MM.1S (cell line): ENCODE measurements at places on chromosomes 1 and 21.

DNA sequence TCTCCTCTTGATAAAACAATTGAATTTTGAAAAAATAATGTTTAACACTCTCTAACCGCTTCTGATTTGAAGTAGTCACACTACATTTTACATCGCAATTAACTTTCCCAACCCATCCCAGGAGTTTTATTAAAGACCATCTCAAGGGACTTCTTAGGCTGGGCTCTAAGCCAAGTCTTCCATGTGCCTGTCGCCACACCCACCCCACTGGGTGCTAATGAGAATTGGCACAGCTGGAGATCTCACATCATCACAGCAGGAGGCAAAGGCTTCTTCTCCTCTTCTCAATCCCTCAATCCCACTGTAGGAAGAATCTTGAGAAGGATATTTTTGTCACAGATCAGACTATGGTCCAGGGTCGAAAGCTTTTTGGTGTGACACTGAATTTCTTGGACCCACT lies 328.9 kb downstream of the NUF2 start:
- no peak for DNase-seq

GRCh38 chr1:233240829-233241682 lies 54.5 kb downstream of the PCNX2 start:
- DNase-seq, result no peak

GRCh38 chr1:56507925-56508522 lies 71.3 kb downstream of the PLPP3 start:
- DNase-seq, result no peak

DNA sequence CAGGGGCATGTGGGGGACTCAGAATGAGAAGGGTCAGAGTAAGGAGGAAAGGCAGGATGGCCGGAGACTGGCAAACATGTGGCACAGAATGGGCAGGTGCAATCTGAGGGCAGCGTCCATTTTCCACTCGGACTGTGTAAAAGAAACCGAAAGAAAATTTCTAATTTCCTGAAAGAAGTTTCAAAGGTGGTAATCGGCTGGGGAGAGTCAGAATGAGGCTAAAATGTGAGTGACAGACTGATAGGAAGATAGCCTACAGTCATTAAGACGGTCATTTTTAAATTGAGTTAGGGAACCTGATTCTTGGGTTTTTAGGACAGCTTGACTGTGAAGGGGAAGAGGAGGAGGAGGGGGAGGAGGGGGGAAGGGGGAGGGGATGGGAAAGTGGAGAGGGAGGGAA lies 23.6 kb downstream of the COA6 start:
- peak; percentile 80 for DNase-seq

DNA sequence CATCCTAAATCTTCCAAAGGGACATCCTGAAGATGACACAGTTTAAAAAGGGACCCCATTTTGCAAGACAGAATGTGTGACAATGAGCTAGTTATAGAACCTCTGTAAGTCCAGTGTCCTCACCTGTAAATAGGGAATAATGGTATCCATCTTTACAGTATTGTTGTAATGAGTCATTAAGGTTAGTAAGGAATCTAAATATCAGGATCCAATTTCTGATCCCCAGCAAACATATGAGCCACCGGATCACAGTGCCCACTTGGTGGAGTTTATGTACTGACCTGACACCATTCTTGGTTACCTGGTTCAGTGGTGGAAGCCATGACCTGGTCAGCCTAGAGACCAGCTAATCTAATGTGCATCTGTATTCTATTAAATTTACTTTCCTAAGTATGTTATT lies 47.9 kb upstream of the TSPAN2 start:
- no peak for DNase-seq

DNA sequence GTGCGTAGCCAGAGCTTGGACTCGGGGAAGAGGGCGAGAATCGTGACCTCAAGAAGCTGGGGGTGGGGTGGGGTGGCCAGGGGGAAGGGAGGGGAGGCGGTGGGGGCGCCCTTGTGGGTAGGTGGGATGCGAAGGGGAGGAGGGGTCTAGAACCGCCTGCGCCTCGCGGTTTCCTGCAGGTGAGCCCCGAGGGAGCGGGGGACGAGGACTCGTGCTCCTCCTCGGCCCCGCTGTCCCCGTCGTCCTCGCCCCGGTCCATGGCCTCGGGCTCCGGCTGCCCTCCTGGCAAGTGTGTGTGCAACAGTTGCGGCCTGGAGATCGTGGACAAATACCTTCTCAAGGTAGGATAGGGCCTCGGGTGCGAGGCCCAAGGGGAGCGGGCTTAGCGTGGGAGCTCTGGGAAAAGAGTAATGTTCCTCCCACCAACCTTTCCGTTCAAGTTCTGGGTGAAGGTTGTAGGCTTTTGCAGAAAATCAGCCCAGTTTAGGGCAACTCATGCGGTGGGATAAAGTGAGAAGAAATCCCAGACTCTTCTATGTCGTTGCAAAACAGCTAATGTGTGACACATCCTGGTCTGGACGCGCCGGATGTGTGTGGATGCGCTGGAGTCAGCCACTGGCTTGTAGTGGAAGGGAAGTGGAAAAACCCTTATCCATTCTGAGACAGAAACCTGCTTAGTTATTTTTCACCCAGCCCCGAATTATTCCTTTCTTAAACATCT lies 2.9 kb downstream of the LHX8 start:
- DNase-seq, result no peak

DNA sequence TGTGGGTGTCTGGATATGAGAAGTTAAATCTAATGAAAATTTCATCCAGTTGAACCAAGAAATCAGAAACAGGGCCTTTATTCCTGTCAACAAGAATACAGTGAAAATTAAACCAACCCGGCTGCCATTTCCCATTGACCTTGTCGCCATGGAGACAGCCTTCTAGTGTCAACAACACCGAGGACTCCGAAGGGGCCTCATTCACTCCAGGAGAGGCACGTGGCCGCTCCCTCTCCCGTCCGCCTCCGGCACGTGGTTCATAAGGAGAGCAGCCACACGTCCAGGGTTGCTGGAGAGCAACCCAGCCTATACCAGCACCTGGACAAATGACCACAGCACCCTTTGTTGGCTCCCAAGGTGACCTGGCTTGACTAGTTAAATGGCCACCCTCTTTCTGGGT lies 120.3 kb upstream of the VAMP3 start:
- no peak for DNase-seq

GRCh38 chr21:14675774-14676530 lies 129.8 kb upstream of the SAMSN1 start:
- peak; percentile 91 for DNase-seq

GRCh38 chr1:161382214-161383019 lies 14.7 kb upstream of the CFAP126 start:
- DNase-seq, result peak; percentile 74

DNA sequence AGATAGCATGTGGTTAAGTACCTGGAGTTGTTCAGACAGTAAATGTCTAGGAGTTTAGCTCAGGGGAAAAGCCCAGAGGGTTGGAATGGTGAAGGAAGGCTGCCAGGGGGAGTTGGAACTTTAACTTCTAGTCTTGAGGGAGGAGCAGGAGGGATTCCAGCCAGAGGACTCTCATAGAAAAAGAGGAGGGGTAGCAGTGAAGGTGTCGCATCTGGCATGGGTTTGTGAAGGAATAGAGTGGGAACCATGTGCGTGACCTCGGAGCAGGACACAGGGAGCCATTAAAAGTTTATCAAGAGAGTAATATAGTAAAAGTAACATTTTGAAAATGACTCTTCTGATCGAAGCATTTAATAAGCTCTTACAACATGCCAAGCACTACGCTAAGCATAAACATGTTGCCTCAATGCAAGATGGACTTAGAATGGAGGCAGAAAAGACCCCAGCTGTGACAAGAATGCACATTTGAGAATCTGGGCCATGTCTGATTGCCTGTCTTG lies 632.4 kb upstream of the CAMK1G start:
- DNase-seq, result no peak

GRCh38 chr21:34790341-34790740 lies 121.5 kb downstream of the CLIC6 start:
- no peak for DNase-seq

GRCh38 chr1:248897412-248898337 lies 8.4 kb upstream of the PGBD2 start:
- no peak for DNase-seq

DNA sequence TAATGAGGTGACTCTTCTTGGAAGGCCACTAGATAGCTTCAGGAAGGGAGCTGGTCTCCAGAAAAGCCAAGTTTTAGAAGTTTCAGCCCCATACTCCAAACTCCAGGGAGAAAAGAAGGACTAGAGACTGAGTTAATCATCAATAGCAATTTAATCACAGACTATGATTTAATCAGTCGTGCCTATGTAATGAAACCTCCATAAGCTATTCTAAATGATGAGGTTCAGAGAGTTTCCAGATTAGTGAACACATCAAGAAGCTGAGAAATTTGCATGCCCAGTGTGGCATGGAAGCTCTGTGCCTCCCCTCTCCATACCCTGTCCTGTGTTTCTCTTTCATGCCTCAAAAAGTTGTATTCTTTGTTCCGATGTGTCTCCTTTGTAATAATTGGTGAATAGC lies 49.2 kb upstream of the CCDC190 start:
- no peak for DNase-seq

- DNase-seq, result no peak
These were observed 37.1 kb upstream of the CLSTN1 start for GRCh38 chr1:9860887-9861286.

- no peak for DNase-seq
These were observed 28.9 kb downstream of the CNST start for GRCh38 chr1:246595146-246595545.

DNA sequence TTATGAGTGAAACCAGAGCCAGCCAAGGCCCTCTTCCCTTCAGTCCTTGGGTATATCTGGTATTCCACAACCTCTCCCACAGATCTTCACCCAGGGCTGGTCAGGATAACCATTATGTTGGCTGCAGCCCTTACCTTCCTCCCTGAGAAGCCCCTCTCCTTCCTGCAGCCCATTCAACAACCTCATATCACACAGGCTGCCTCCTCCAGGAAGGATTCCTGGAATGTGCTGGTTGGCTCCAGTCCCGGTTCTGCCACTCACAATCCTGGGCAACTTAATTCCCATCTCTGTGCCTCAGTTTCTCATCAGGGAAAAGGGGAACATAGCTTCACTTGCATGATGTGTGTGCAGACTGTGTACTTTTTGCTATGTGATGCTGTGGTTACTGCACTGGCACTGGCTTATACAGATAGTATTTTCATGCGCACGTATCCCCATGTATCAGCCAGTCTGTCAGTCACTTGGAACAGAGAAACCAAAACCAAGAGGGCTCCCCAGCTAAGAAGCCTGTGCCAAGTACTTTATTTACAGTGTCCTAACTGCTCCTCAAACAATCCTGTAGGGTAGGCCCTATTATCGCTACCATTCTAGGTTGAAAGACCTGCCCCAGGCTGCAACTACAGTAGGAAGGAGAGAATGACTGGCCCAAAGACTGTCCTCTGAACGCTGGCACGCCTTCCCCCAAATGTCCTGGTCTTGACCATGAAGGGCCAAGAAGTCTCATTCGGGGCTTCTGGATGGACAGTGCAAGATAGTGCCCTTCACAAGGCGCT lies 39.9 kb upstream of the PPP1R15B start:
- DNase-seq, result no peak

DNA sequence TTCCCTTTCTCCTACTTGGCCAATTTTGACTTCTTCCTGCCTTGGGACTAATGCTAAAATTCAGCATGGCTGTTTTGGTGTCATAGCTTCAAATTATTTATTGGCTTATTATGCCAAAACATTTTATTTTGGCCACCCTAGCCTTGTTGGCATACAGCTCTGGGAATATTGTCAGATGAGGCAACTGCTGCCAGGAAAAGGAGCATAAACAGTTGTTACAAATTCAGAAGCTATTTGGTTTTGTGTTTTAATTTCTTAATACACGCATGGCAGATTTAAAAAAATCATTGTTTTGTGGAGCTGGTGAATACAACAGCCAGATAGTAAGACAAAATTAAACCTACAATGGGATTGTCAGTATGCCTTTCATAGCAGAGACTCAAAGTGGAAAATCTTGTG lies 66.8 kb upstream of the BCL10 start:
- DNase-seq, result no peak

GRCh38 chr1:221494670-221495069 lies 247.2 kb downstream of the DUSP10 start:
- no peak for DNase-seq

- DNase-seq, result no peak
These were observed 393.8 kb downstream of the HHAT start for GRCh38 chr1:210722410-210723081.

DNA sequence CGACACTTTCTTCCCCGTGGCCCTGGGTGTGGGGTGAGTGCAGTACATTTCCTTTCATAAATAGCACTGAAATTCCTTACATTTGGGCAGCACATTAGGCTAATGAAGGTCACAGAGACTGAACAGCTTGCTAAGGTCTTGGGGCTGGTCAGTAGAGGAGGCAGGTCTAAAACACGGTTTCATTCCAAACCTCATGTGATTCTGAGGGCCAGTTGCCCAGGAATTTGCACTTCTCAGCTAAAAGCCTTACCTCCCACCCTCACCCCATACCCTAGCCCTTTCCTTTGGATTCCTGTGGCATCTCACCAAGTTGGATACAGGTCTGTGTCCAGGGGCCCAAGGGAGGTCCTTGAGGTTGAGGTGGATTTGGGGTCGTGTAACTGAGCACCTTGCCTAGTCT lies 147.8 kb upstream of the CD34 start:
- DNase-seq, result no peak

DNA sequence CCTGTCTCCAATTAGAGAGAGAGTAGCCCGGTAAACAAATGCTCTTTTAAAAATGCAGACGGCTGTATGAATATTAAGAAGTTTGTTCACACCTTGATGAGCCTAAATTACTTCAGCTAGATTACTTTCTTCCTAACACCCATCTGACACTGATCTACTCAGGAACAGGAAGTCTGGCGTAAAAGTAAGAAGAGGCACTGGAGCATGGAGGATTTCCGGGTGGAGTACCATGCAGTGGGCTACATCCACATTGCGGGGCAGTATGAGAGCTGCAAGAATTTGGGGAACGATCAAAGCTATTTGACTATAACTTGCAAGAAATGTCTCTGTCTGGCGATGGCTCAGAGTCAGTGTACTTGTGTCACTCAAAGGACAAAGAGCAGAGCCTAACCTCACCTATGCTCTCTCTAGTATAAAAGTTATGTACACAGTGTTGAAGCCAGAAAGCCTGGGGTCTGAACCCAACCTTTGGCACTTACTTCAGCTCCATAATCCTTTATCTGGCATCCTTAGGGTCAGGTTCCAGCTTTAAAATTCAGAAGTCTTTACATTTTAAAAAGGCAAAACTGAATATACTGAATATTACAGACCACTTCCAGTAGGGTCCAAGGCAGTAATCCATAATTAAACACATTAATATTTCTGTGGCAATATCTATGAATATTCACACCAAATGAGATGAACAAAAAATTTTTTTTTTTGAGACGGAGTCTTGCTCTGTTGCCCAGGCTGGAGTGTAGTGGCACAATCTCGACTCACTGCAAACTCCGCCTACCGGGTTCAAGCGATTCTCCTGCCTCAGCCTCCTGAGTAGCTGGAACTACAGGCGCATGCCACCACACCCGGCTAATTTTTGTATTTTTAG lies 7.9 kb upstream of the GNPAT start:
- DNase-seq, result no peak

- no peak for DNase-seq
These were observed 8.9 kb downstream of the LYST start for GRCh38 chr1:235857756-235858155.
